Activated CD4-positive, alpha-beta memory T cell treated with anti-CD3 and anti-CD28 coated beads, Interleukin-2, amount 10 ng/mL, durations not matched to agents 7 days and 5 days (primary cell): ENCODE measurements at places on chromosomes 4 and X. TPM values are rescaled to one million over a fixed set of nuclear protein-coding genes. Genes with fewer than 3 reads are reported as not detected.

The UGT2A1 gene
- total RNA-seq, result not detected

The H2AZ1 gene
- total RNA-seq, result 545 TPM

The HTRA3 gene
- total RNA-seq, result not detected

GRCh38 chrX:113770071-113770470, 813.8 kb upstream of the HTR2C start:
- DNase-seq, result no peak
- H3K4me3 ChIP-seq, result no peak overlapping the region
- H3K27me3 ChIP-seq, result no peaks in the 10 kb centered on the region
- no peaks in the 10 kb centered on the region for H3K36me3 ChIP-seq
- H3K27ac ChIP-seq, result no peak overlapping the region
- H3K4me1 ChIP-seq, result no peaks in the 10 kb centered on the region

DNA sequence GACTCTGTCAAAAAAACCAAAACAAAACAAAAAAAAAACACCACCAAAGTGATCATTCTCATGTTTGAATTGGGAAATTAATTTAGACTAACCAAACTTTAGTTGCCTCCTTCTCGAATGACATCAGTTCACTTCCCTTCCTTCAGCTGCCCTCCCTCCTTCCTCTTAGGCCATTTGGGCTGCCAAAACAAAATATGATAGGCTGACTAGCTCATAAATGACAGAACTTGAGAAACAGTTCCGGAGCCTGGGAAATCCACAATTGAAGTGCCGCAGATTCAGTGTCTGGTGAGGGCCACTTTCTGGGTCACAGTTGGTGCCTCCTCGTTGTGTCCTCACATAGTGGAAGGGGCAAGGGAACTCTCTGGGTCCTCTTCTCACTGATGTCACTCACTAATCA, 16.1 kb upstream of the WAS start:
- H3K27me3 ChIP-seq, result no peaks in the 10 kb centered on the region
- no peaks in the 10 kb centered on the region for H3K4me1 ChIP-seq
- H3K36me3 ChIP-seq, result no peaks in the 10 kb centered on the region
- no peak for DNase-seq
- no peak overlapping the region for H3K4me3 ChIP-seq

GRCh38 chr4:3637326-3638016, 105.2 kb upstream of the LRPAP1 start:
- peaks cover 5% of the 10 kb centered on the region for H3K27me3 ChIP-seq
- no peak overlapping the region for H3K4me3 ChIP-seq
- DNase-seq, result no peak
- H3K36me3 ChIP-seq, result no peaks in the 10 kb centered on the region
- H3K4me1 ChIP-seq, result no peaks in the 10 kb centered on the region

DNA sequence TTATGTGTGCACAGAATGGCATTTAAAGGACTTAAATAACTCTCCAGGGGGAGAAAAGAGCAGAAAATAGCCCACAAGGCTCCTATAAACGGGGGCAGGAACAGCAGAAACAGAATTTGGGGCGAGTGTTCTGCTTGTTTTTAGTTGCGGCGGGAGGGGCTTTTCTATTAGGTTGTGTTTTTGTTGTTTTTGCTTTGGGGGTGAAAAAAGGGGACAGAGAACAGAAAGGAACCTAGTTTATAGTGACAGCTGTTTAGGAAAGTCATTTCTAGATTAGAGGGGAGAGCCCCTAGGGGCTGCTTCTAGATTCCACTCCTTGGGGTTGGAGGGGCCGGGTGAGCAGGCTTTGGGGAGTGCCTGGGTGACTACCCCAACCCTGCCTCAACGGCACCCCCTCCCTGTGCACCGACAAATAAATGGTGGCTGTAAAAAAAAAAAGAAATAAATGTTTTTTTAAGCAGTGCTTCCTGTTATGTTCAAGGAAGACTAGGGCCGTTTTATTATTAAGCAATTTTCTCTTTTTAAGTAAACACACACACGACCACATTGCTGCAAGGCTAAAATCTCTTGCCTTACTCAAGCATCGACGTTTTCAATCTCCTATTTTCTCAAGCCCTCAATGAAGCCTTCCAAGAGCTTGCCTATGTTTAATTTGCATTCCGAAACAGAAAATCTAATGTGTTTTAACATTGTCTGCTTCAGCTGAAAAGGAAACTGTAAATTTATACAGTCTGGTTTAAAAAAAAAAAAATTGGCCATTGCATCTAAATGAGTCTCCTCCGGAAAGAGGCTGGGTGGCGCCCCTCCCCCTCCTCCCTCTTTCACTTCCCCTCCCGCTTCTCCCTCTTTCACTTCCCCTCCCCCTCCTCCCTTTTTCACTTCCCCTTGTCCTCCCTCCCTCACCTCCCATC, 123.3 kb upstream of the TBL1X start:
- H3K36me3 ChIP-seq, result peaks cover 3% of the 10 kb centered on the region
- peak overlapping the region; percentile 69 for H3K4me3 ChIP-seq
- peak; percentile 76 for DNase-seq
- peaks cover 38% of the 10 kb centered on the region for H3K4me1 ChIP-seq

GRCh38 chrX:24395775-24396174, 35.3 kb downstream of the SUPT20HL1 start:
- H3K36me3 ChIP-seq, result no peaks in the 10 kb centered on the region
- H3K4me3 ChIP-seq, result no peak overlapping the region
- DNase-seq, result peak; percentile 26
- peaks cover 10% of the 10 kb centered on the region for H3K27me3 ChIP-seq
- no peaks in the 10 kb centered on the region for H3K4me1 ChIP-seq
- no peak overlapping the region for H3K27ac ChIP-seq
